ENCODE measurements at places on chromosomes 2 and 18.
A peak's percentile ranks its signal among the peaks of the same experiment; 100 is the strongest.

- DNase-seq, result no peak
Measured at GRCh38 chr2:215522237-215522636, 86.4 kb upstream of the FN1 start.

DNA sequence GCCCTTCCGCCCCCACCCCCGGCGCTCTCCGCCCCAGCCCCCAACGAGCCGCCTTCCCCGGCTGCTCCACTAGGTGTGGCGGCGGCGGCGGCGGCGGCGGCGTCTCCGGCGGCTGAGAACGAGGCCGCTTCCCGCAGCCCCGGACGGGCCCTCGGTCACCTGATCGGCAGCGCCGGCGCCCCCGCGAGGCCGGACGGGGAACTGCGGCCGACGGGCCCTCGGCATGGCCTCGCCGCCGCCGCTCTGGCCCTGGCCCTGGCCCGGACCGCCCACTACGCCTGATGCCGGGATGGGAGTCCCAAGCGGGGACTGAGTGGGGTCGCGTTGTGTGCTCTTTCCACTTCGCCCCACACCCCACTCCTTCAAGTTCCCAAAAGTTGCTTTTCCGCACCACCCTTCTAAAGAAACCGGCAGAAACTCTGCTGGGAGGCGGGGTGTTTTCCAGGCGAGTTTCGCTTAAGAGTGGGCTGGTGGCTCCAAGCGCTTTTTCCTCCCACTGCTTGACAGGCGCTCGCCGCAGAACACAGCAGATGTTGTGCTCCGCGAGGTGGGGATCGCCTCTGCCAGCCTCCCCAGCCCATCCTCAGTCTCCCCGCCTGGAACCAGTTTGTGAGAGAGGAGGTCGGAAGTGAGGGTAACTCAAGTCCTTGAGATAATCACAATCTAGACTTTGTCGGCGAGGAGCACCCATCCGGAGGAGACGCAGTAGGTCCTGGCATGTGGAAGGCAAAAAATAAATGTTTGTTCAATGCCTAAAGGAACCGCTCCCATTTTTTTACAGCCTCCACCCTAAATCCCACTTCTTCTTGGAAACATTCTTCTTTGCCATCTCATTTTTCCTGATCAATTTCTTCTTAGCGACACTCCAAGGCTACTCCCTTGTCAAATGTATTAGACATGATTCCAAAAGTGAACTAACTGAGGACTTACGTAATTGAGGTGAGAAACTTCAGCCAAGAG, at the start of gene NCKAP1:
Gene NCKAP1, minus strand, starts transcription at position 117 of the 960 bp plus-strand sequence. CDS start 358 bp downstream, outside the sequence.
- DNase-seq, result peak; percentile 87

DNA sequence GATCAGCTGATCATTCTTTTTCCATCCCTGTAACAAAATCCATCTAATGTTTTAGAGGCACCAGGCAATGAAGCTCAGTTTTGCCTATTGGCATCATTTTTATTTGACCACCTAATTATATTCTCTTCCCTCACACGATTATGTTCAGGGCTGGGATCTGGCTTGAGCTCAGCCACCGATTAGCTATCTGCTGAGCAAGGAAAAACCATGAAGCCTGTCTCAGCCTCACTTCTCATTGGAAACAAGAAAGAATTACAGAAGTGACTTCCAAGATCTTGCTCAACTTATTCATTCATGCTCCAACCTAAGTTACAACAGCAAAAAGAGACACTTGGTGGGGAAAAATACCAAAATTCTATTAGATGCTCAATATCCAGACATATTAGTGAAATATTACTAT, 139.0 kb upstream of the SH3BP4 start:
- DNase-seq, result no peak

- no peak for DNase-seq
Measured at GRCh38 chr2:44628297-44628696, 266.6 kb downstream of the CAMKMT start.
